ENCODE measurements at places on chromosomes 3 and 15. TPM values are rescaled to one million over a fixed set of nuclear protein-coding genes. Genes with fewer than 3 reads are reported as not detected.

WHAMM gene
- total RNA-seq, result 3.6 TPM

- DNase-seq, result no peak
These were observed 209.6 kb upstream of the PLSCR5 start for GRCh38 chr3:146814601-146815315.

MITF gene
- 2.0 TPM for total RNA-seq

MRPL3 gene
- 86.5 TPM for total RNA-seq

- DNase-seq, result no peak
These were observed 31.8 kb downstream of the GPR171 start for GRCh38 chr3:151171145-151171757.

- peak; percentile 74 for DNase-seq
These were observed 8.6 kb downstream of the PKM start for GRCh38 chr15:72222393-72222792.

DNA sequence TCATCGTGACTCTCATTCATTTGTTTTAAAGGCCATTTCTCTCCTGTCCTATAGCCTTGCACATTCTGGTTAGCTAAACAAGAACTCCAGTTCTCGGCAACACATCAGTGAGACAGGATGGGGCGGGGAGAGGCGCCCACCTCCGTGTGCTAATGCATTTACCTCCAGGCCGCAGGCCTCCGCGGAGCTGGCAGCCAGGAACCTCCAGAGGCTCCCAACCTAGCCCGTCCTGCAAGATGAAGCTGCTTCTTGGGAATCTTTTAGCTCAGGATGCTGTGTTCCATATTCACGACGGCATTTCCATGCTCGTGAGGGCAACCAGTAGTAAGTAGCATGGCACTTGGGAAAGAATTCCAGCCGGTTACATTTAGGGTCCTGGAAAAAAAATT, 47.9 kb downstream of the RGMA start:
- DNase-seq, result no peak

TMEM62 gene
- 21.1 TPM for total RNA-seq

DNA sequence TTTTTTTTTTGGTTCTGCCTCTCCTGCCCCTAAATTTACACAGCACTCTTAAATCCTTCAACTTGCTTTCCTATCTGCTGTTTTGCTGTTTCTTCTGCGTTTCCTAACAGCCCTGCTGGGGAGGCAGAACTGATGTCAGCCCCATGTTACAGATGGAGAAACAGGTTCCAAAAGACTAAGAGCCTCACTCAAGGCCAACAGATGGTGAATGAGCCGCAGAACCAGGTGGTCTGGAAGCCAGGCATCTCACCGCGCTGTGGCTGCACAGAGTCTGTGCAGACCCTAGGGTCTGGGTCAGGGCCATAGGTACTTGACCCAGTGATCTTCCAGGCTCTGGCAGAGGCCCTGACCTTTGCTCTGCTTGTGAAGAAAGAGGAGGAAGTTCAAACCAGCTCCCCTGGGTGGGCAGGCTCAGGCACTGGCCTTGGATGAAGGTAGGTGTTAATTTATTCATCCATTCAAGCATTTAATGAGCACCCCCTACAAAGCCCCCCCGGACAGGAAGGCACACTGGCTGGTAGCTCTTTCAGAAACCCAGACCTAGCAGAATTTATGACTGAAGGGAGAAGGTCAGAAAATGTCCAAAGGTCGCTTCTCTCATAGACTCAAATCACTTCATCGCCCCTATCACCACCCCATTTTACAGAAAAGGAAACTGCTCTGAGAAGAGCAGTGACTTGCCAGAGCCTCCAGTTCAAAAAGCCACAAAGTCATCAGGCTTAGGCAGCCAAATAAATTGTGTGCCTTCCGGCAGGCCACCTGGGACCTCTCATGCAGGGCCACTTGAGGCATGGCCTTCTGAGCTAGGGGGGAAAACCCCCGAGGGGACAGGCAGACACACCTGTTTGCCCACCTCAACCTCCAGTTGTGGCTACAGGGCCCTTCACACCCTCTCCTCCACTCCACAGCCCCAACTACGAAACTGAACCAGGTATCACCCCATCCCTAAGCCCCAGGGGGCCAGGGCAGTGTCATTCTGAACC, 2.7 kb downstream of the CHDH start:
- DNase-seq, result peak; percentile 65

CD80 gene
- total RNA-seq, result 0.36 TPM

CCRL2 gene
- total RNA-seq, result 0.36 TPM

DUOXA2 gene
- not detected for total RNA-seq

DNA sequence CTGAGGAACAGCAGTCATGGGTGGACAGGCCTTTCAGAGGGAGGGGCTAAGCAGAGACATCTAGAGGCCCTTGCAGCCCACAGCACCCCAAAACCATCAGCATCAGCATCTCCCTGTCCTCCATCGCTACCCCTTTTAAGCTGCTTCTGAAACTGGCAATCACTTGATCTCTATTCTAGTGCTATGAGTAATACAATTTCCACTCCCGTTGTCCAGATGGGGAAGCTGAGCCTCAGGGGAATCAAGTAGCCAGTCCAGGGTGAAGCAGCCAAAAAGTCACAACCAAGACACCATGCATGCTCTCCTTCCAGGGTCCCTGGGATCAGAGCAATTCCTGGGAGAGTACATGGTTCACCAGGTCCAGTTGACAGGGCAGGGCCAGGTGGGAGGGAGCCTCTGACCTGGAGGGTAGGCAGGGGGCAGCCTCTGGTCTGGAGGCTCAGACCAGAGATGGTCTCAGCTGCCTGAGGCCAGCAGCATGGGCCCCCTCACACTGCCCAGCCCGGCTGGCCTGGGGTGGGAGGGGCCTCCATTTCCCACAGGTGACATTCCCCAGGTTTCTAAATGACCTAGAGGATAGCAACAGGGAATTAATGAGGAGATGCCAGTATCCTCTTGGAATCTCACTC, 30.0 kb downstream of the KLHL25 start:
- no peak for DNase-seq

DNA sequence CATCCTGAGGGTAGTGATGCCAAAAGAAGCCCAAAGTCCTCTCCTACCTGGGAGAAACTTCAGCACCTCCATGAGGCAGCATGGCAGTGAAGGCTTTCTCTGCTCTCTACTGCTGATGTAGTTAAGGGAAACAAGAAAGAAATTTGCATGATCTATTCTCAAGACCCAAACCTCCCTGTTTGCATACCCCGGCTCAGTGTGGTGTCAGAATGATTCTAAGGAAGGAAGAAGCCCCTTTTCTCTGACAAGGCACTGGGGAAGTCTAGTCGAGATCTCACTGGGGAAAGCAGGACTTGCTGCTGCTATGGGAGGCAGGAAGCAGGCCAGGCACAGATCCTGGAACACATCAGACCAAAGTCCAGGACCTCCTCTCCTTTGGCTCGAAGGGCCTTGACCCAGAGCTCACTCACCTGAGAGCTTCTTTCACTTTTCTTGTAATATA, 89.4 kb upstream of the ICE2 start:
- no peak for DNase-seq

DNA sequence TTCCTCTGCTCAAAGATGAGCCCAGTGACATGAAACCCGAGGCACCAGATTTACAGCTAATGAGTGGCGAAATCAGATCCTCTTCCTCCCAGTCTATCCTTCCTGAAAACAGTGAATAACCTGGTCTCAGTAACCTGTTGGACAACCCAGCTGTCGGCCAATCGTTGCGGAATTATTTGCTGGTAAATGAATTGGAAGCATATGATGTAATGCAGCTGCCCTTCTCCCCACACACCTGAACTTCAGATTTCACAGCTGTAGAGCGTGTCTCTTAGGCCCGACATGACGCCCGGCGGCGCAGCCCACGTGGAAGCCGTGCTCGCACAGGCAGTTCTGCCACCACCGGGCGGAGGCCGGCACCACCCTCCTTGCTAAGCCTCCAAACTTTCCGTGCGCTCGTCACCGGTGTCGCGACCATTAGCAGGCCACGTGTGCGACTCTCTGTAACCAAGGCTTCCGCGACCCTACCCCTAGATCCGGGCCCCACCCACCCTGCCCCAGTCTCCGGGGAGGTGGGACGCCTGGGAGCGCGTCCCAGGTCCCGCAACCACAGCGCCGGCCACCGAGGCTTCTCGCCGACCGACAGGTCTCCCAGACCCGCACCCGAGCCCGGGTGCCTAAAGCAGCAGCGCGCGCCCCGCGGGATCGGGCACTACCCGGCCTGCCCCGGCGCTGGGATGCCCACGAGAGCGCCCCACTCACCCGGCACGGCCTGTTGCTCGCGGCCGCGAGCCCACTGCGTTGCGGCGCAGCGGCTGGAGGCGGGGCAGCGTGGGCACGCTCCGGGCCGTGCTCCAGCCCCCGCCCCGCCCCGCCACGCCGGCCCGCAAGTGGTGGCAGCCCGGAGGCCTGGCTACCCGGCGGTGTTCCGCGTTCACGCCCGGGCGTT, at the start of gene RIOX2:
RIOX2 (minus strand) TSS at position 753 of the 889 bp plus-strand sequence. CDS start 4,838 bp downstream, outside the sequence.
- DNase-seq, result peak; percentile 83

MELTF gene
- total RNA-seq, result 1.3 TPM

GRCh38 chr3:44186111-44186672, 55.5 kb upstream of the TOPAZ1 start:
- DNase-seq, result no peak

GRCh38 chr15:77475898-77476297, 55.2 kb downstream of the HMG20A start:
- no peak for DNase-seq

FBXL2 gene
- total RNA-seq, result 62.3 TPM

DNA sequence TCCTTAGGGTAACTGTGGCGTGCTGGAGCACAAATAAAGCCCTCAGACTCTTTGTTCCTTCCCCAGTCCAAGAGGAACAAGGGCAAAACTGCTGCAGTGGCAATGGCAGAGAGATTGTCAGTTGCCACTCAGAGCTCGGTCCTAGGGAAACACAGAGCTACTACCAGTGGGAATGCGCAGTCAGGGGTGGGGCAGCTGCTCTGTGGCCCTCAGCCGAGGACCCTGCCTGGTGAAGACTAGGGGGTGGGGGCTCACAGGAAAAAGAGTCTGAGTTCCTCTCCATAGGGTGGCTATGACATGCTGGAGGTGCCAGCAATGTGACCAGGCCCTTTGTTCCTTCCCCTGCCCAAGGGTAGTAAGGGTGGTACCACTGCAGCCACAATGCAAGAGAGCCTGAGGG, 43.8 kb downstream of the TMCO5A start:
- DNase-seq, result no peak

DNA sequence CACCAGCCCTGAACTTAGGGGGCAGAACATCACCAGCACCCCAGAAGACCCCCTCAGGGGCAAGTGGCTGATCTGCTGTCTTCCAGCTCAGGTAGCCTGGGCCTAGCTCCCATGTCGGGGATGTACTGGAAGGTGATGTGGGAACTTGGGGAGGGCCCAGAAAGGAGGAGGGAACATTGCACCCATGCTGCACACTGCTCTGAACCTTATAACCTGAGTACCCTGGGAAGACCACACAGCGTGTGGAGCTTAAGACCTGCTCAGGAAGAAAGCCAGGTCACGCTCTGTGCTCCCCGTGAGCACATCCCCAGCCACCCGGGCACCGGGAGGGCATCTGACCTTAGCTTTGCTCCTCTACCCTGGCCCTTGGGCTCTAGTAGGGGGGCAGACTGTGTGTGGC, 159.4 kb downstream of the ATP10A start:
- no peak for DNase-seq

CDCP1 gene
- total RNA-seq, result 0.09 TPM

INSYN1 gene
- 22.9 TPM for total RNA-seq

DNA sequence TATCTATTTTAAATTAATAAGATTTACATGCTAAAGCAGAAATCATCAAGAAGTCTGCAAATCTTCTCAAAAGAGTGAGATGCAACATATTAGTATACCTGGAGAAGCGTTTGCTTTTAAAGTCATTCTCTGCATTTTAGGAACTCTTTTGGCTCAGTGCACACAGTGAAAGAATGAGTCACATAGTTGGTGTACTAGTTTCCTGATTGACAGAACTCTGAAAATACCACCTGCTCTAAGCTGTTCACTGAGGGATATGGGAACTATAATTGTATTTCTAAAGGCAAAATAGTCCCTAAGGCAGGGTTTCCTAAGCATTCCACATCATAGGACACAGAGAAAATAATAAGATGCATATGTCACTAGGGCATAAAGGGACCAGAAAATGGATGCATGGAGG, 838.5 kb downstream of the DIPK2A start:
- DNase-seq, result no peak

DNA sequence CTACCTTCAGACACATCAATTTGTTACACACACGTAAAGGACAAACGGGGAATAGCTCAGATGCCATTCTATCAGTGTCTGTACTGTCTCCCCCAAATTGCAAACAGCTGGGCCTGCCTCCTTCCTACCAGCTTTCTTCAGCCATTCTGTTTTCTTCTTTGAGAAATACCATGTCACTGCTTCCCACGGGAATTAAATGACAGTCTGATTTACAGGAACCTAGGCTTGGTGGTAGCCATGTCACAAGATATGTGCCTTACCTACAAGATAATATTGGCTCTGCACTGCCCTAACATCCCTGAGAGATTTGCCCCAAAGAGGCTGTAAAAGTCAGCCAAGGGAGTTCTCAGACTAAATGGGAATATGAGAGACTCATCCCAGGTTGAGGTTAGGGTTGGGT, 308.3 kb downstream of the LRTM1 start:
- DNase-seq, result no peak

DNA sequence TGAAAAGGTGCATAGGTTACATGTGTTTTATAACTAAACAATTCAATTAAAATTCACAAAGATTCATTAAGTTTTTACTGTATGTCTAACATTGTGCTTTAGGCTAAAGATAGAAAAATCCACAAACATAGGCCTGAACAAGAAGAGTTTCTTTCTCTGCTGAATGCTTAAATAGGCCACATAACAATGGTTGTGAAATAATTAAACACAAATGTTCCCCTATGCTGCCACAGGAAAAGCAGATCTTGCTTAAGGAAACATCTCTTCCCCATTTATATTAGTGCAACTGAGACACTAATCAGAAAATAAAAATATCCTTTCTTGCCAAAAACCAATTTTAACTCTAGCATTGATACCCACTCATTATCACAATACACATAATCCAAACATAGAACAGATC, 725.4 kb upstream of the DPPA4 start:
- no peak for DNase-seq

DNA sequence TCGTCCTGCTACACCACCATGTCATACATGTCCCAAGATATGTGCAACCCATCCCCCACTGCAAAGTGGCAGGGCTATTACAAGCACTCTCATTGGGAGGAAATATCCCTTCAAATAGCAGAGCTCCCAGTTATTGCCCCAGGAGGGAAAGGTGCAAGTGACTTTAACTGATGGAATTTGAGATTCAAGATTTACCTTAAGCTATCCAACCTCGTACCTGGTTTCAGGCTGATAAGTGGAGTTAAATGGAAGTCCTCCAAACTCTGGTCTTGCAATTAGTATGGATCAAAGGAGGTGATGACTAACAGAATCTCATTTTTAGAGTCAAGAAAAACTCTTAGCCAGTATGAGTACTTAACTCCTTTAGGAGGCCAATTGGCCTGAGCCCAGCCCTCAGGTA, 2.1 kb downstream of the SLCO2A1 start:
- no peak for DNase-seq

PLA2G4E gene
- total RNA-seq, result not detected

- no peak for DNase-seq
These were observed 41.7 kb upstream of the B3GNT5 start for GRCh38 chr3:183211352-183211751.

- DNase-seq, result no peak
These were observed 9.2 kb downstream of the DAPK2 start for GRCh38 chr15:64037116-64037515.

Measured in cerebellum (tissue), 4 donors.